ENCODE measurements at places on chromosomes 3 and 15.

- no peak for DNase-seq
Measured at GRCh38 chr3:186421946-186422345, 59.9 kb upstream of the DGKG start.

DNA sequence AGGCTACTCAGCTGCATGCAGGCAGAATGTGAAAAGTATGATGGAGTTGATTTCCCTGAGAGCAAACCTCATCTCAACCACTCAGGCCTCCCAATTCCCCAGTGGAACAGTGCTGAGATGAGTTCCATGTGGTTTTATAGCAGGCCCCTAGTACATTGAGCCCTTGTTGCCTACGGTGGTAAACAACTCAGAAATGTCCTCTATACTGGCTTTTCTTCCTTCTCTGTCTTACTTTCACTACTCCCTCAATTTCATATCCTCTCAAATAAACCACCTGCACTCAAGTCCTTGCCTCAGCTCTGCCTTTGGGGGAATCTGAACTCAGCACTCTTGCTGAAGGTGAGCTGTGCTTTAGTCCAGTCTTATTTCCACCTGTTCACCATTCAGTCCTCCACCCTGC, 399.9 kb downstream of the PDCD6IP start:
- DNase-seq, result no peak

GRCh38 chr3:8739757-8740504, 6.3 kb downstream of the CAV3 start:
- no peak for DNase-seq

DNA sequence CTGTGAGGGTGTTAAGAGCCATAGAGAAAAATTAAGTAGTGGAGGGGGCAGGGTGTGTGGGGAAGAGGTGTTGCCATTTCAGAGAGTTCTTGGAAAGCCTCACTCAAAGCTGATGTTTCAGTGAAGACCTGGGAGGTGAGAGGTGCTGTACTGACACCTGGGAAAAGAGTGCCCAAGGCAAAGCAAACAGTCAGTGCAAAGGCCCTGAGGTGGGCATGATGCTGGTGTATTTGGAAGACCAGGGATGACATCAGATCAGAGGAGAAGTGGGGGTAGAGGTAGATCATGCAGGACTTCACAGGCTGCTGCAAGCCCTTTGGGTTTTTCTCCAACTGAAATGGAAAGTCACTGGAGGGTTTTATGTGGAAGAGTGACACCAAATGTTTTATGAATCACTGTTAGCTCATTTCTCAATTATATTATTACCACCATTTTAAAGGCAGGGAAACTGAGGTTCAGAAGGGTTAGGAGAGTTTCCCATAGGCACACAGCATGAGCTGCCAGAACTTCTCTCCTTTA, 42.8 kb upstream of the SMAD3 start:
- no peak for DNase-seq

DNA sequence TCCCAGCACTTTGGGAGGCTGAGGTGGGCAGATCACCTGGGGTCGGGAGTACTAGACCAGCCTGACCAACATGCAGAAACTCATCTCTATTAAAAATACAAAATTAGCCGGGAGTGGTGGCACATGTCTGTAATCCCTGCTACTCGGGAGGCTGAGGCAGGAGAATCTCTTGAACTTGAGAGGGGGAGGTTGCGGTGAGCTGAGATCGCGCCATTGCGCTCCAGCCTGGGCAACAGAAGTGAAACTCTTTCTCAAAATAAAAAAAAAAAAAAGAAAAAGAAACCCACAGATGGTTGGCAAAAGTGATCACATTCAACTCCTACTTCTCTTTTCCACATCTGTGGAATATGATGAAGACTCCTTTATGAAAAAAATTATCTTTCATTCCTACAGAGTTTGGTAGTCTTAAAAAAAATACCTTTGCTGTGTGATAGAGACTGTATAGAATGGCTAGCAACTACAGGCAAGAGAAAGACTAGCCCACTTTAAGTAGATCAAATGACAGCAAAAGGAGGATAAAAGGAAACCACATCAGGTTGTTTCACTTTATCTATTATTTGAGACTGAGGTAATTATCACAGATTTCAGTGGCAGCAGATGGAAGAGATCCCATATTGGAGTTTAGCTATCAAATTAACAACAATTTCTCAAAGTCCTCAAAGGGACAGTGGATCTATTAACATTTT, 172.9 kb upstream of the TSPAN3 start:
- no peak for DNase-seq

DNA sequence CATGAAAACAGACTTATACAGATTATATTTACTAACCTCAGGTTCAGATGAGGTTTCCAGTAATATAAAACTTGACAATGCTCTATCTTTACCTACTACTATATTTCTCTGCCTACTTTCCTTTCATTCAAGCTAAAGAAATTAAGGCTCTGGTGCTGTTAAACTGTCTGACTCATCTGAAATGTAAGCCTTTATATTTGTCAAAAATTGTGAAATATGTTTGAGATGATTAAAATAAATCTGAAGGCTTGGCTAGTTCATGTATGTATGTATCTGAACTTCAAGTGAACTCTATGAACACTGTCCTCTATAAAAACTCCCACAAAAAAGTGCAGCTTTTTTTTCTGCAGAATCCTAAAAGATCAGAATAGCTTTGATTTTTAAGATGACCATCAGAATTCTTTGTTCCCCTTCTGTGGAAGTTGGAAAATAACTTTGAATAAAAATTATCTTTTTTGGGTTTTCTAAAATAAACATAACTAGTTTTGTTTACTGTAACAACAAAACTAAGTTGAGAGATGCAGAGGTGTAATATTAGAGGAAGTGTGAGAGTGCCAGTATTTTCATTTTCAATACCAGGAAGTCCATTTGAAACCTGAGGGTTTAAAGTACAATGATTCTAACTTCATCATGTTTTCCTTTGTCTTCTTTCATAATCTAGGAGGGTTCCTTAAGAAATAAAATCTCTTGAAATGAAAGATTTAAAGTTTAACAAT, 42.2 kb downstream of the ILDR1 start:
- no peak for DNase-seq

DNA sequence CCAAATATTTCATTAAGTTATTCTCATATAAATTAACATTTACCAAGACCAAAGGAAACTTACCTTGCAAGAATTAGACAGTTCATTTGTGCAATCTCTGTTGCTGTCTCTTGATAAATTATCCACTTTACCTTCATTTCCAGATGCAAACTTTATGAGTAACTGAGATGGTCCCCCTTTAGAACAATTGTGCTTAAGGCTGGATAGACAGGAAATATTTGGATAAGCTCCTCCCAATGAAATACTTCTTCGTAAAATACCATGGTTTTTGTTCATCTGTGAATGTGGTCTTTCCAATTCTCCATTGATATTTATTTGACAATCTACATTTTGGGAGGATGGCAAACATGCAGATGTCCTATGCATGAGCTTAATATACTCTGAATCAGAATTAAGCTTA, 78.2 kb downstream of the NEDD4 start:
- no peak for DNase-seq

GRCh38 chr3:151248772-151249337, 29.5 kb downstream of the P2RY14 start:
- DNase-seq, result no peak

DNA sequence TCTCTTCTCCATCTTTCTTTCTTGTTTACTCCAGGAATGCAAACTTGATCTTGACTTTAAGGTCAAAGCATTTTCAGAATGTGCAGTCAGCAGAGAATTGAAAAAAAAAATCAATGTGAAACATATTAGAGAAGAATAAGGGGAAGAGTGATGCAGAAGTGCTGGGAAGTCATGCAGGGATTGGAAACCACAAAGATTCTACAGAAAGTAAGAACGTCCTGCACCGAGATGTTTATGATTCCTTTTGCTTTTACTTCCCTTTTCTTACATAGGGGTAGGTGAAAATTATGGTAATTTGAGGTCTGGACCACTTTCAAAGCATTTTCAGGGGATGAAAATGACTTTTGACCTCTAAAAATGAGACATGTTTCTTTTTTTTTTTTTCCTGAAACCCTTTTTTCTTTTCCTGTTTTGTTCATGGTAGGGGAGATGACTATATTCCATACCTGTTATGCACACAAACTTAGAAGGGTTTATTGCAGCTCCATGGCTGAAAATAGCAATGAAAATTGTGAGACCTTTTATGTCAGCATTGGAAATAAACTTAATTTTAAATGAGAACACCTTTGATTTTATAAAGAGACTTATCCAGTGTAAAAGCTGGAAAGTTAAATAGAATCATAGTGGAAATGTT, 623.5 kb upstream of the TBL1XR1 start:
- no peak for DNase-seq

GRCh38 chr15:38508647-38509046, 54.7 kb downstream of the FAM98B start:
- no peak for DNase-seq

GRCh38 chr3:9241956-9242355, 7.5 kb downstream of the SRGAP3 start:
- DNase-seq, result no peak

- DNase-seq, result no peak
Measured at GRCh38 chr3:149845570-149846244, 32.7 kb downstream of the RNF13 start.

DNA sequence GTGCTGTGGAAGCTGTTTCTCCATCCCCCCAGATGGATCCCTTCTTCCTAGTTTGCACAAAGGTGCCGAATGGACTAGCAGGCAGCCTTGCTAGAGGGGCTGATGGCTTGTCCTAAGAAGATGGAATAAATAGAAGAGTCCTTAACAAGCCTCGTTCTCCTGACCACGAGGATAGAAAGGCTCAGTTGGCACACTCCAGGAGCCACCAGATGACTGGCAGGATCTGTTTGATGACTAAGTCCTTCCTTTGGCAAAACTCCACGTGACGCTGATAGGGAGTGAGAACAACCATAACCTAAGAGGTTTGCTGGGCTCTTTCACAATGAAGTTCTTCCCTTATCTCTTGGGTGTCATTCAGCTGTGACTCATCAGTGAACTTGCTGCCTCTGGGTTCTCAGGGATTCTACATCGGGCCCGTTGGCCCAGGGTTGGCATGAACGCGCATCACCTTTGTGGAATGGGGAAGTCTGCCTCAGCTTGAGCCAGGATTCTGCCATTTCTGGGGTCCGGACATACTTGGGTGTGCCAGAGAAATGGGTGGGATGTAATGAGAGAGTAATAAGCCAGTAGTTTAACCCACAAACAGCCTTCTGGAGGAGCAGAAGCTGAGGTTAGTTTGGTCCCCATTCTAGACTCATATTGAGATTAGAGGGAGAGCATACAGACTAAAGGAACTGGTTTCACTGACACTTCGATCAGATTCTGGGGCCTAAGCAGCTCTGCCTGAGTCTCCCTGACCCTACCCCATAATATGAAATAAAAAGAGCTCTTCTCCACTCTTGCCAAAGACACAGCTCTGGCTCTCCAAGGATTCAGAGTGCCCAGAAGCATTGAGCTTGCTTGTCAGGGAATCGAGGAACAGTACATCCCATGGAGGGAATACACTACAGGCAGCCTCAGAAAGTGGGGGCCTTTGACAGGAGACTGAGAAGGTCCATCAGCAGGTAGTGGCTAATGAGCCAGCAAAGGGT, 2.0 kb upstream of the MELTF start:
- DNase-seq, result peak; percentile 96

- no peak for DNase-seq
Measured at GRCh38 chr15:74383695-74384565, 16.5 kb upstream of the CYP11A1 start.

DNA sequence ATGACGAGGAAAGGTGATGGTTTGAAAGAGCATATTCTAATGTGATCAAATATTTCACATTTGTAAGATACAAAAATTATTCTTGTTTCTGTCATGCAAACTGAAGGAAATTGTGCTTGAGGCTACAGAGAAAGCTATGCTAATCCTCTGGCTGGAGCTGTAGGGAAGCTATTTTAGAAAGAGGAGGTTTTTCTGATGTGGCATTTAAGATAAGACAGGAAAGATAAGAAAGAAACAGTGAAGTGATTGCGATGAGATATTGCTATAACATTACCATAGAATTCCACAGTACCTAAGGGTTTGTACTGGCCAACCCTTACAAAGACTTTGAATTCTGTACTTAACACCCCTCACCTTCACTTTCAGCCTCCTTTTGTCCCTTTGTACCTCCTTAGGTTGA, 205.2 kb upstream of the LMCD1 start:
- no peak for DNase-seq

- DNase-seq, result peak; percentile 75
Measured at GRCh38 chr3:120203016-120203415, 82.0 kb downstream of the GPR156 start.

DNA sequence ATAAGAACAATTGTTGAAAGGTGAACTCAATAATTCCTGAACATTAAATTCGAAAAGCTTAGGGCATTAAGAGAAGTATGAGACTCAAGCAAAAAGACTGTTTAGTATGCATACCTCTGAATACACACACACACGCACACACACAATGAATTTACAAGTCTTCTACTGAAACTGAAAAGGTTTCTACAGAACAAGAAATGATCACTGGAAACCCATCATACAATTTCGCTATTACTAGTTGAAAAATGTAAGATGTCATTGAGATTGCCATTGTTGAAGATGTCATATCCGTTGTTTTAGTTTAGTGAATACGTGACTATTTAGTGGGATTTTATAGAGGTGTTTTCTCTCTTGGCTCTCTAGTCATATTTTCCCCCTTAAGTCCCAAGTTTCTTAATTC, 106.8 kb downstream of the FOXB1 start:
- no peak for DNase-seq

DNA sequence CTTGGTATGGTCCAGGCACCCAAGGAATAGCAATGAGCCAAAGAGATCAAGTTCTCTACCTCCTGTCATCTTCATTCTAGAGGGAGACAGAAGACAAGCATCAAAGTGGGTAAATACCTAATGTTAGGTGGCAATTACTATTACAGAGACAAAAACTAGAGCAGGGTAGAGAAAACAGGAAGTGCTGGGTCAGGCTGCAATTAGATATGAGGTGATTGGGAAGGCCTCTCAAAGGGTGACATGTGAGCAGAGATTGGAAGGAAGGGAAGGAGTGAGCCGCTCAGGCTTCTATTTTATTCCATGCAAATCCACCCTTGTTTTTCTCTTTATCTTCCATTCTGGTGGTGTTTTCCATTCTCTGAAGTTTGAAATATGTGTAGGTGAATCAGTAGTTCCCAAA, 37.4 kb downstream of the EBLN2 start:
- DNase-seq, result no peak

GRCh38 chr3:172223870-172224269, 184.5 kb downstream of the FNDC3B start:
- no peak for DNase-seq

DNA sequence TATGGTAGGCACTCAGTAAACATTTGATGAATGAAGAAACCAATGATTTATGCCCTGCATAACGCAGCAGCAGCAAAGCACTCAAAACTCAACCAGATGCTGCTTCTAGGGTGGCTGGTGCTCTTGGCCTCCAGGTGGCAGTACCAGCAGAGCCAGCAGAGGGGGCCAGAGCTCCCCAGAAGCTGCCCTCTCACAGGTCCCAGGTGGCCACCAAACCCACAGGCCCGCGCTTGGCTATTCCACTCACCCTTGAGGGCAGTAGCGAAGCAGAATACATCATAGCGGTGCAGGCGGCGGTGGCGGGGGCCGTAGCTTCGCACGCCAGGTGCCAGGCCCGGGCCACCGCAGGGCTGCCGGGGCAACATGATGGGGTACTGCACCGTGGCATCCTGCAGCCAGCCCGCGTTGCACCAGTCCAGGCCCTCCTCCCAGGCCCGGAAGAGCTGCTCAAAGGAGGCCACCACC, 16.6 kb downstream of the HAPLN3 start:
- DNase-seq, result no peak

GRCh38 chr3:160126761-160127160, 98.5 kb upstream of the C3orf80 start:
- no peak for DNase-seq

Data from skeletal muscle cell (primary cell).